ENCODE measurements at places on chromosomes 5 and 9.

GRCh38 chr5:96431376-96432187, 1.5 kb downstream of the PCSK1 start:
- DNase-seq = no peak

- no peak for DNase-seq
Measured at GRCh38 chr9:119441338-119441737, 72.1 kb upstream of the BRINP1 start.

DNA sequence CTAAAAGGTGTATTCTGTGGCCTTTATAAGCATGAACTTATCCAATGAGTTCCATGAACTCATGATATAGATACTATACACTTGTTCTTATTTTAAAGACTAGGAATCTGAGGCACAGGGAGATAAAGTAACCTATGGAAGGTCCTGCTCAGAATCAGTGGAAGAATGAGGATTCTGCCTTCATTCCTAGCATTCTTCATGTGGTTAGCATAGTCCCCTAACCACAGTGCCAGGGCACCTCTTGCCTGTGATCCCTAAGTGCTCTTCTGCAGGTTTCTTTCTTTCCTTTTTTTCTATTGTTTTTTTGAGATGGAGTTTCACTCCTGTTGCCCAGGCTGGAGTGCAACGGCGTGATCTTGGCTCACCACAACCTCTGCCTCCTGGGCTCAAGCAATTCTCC, 174.1 kb downstream of the C9orf152 start:
- DNase-seq = no peak

- DNase-seq = no peak
Measured at GRCh38 chr9:136621734-136622093, 41.0 kb upstream of the EGFL7 start.

DNA sequence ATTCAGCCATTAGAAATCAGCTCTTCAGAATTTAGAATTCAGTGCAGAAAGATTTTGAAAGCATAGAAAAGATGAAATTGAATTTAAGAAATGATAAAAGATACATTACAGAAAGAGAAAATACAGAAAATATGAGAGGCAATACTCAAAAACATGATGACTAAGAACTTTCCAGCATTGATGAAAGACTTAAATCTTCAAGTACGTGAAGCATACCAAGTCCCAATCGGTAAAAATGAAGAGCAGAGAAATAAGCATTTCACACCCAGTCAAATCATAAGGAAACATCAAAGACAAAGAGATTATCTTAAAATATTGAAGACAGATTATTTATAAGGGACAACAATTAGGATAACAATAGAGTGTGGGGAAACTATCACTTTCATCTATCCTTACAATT, 35.1 kb downstream of the MUSK start:
- no peak for DNase-seq

GRCh38 chr9:8978334-8978733, 1178.8 kb upstream of the DMAC1 start:
- no peak for DNase-seq

GRCh38 chr5:5063533-5063953, 76.6 kb upstream of the ADAMTS16 start:
- no peak for DNase-seq

DNA sequence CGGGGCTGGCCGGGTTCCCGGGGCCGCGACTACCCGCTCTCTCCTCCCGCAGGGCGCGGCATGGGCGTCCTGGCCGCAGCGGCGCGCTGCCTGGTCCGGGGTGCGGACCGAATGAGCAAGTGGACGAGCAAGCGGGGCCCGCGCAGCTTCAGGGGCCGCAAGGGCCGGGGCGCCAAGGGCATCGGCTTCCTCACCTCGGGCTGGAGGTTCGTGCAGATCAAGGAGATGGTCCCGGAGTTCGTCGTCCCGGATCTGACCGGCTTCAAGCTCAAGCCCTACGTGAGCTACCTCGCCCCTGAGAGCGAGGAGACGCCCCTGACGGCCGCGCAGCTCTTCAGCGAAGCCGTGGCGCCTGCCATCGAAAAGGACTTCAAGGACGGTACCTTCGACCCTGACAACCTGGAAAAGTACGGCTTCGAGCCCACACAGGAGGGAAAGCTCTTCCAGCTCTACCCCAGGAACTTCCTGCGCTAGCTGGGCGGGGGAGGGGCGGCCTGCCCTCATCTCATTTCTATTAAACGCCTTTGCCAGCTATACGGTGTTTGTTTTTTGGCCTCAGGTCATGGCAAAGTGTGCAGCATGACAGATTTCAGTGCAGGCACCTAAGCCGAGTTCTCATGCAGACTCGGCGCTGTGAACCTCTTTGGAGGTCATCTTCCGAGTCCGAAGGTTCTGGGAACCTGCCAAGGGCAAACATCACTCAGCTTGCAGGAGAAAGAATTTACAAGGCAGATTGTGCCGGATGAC, 516 bp downstream of the MRPL41 start:
- no peak for DNase-seq

GRCh38 chr9:107653263-107653821, 163.8 kb upstream of the KLF4 start:
- no peak for DNase-seq

DNA sequence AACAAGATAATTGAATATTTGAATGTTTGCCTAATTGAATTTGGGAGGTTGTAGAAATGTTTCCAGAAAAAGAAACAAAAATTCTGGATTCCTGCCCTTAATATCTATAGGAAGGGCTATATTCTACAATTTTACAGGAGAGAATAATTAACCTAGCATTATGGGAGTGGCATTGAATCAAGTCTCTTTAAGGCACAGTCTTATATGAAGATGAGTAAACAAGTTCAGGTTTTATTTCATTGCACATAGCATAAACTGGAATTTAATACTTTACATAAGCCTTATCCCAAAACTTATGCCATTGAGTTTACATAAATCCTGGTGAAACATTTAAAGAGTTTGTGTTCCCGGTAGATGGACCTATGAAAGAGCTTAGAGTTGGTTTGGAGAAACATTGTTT, 138.1 kb upstream of the ADAMTSL1 start:
- no peak for DNase-seq

DNA sequence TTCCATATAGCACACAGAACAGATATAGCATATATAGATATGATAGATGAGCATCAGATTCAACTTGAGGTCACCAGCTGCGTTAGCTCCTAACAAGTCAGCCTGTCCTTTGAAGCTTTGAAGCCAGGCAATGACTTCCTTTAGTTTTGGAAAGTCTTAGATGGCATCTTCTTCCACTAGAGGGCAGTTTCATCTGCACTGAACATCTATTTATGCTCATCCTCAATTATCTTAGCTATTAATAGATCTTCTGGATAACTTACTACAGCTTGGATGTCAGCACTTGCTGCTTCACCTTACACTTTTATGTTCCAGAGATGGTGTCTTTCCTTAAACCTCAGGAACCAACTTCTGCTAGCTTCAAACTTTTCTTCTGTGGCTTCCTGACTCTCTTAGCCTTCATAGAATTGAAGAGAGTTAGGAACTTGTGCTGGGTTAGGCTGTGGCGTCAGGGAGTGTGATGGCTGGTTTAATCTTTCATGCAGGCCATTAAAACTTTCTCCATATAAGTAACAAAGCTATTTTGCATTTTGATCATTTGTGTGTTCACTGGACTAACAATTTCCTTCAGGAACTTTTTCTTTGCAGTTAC, 1401.4 kb downstream of the EFNA5 start:
- DNase-seq = no peak

GRCh38 chr9:116549061-116549664, 137.9 kb upstream of the TRIM32 start:
- DNase-seq = no peak

DNA sequence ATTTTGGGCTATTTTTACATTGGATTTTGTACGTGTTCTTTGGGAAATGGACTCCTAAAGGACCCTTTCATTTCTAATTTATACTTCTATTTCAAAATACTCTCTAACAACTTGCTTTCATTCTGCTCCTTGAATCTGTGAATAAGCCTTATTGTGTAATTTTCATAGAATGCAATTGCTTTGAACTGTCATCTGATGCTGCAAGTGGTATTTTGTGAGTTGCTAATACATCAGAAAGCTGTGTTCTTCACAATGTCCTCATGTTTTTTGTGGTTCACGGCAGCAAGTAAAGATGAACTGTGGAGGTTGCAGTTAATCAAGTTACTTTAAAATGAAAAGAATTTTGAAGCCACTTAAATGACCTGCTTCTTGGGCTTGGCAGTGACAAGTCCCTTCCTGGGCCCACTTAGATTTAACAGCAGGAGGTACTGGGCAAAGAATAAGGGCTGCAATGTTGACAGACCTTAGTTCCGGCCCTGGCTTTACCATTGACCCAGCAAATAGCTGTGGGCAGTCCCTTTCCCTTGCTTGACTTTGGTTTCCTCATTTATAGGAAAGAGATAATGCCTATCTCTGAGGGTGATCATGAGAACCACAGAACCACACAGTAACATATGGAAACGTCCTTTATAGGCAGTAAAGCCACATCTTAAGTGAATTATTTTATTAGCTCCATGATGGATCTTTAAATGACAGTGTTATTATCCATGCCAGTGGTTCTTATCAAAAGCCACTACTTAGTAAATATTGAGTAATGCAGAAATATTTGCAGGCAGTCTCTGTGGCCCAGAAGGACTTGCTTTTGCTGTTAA, 54.8 kb downstream of the IQGAP2 start:
- DNase-seq = no peak

DNA sequence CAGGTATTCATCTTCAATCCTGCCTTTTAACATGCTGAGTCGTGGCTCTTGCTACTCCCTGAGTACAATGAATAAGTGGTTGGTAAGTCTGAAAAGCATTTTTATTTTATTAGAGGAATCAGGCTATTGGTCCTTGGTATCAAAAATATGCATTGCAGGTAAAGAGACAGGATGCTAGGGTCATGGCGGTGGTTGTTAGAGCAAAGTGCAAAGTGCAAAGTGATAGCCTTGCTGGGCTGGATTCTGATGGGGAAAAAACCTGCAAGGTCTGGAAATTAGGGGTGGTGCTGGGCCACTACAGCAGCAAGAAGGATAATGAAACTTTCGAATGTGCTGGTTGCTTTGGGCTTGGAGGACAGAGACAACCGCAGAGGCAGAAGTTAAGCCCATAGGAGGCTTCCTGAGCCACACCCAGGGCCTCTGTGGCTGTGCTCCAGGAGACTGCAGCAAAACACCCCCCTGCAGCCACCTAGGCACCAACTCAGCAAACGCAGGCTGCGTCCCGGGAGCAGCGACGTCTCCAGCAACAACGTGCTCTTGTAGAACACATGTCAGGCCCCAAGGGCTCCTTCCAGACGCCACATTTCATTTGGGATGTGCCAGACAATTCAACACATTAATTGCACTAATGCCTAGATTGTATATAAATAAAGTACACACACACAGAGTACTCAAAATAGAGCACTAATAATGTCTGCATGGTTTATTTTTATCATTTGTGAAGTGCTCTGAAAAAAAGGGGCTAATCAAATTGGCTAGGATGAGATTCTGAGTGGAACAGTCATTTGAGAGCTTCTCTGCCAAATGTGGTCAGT, 149.8 kb upstream of the RAPGEF1 start:
- no peak for DNase-seq

DNA sequence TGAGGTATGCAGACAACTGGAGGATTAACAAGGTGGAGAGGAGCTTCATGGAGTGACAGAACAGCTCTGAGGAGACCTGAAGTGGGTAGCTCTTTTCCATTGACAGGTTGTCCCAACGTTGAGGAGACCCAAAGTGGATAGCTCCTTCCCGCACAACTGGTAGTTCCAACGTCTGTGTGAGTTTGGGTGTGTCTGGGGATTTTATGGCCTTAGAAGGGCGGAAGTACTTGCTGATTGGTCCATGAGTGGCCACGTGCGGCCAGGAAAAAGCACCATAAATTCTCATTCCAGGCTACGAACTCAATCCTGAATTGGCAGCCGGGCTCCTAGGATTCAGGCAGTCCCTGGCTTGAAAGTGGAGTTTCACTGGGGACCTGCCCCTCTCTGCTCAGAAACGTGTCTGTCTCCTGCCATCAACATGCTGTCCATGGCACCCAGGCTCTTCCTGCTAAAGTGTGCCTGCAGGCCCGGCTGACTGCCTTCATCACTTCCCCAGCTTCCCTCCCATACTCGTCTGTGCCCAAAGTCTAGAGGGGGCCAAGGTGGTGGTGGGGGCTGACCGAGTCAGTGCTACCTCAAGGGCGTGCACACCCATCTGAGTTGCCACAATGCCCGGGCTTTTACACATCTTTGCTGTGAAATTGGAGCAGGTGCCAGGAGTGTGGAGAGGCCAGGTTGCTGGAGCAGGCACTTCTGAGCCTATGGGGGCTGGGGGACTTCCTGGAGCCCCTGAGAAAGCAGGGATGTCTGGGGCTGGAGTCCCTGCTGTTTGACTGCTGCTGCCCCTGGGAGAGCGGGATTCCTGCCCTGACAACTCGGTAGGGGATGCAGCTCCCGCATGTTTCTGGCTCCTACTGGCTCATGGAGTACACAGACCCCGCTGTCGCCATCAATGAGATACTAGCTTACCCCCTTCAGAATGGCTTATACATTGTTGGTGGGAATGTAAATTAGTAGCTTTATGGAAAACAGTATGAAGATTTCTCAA, 2034.6 kb upstream of the ACO1 start:
- no peak for DNase-seq

GRCh38 chr5:121292664-121293063, 559.0 kb upstream of the FTMT start:
- no peak for DNase-seq

DNA sequence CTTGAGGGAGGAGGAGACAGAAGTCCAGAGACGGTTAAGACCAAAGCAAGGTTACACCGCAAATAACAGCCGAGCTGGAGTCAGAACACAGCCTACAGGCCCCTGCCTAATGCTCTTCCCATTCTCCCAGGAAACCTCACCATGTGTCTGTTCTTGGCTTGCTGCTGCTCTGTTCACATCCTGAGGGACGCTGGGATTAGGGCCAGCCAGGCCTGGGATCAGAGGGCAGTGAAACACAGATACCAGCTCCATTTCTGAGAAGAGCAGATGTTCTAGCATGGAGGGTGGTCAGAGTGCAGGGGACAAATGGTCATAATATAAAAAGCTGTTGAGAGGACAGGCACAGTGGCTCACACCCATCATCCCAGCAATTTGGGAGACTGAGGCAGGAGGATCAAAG, 124.8 kb upstream of the LARP1 start:
- no peak for DNase-seq

- no peak for DNase-seq
Measured at GRCh38 chr5:75536147-75536546, 24.5 kb downstream of the POLK start.

DNA sequence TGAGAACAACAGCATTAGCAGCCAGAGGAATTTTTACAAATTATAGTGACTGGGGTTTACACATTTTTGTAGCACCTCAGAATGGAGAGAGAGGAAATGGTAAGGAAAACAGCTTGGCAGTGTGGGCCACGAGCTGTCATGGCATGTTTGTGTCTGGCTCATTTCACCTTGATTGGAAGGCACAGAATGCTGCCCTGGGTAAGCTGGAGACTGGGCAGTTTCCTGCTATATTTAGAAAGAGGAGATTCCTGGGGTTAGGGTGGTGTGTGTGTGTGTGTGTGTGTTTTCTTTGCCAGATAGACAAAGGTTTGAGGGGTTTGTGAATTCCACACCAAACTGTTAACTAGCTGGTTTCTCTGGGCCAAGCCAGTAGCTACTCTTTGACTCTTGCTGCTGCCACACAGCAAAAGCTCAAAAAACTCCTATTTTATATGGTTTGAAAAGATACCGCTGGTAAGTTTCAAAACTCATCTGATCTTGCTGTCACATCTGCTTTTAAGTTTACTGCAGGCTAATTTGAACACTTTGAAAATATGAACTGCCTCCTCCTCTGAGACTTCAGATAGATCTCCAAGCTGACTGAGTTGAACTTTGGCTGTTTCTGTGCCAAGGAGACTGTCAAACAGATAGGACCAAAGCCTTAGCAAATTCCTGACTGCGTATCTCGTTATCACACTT, 9.1 kb downstream of the ARHGAP26 start:
- DNase-seq = no peak

- no peak for DNase-seq
Measured at GRCh38 chr5:175822225-175822624, 49.2 kb upstream of the CPLX2 start.

GRCh38 chr5:106307265-106307664, 1363.5 kb downstream of the EFNA5 start:
- no peak for DNase-seq
